ENCODE measurements at places on chromosomes 13 and 19.

GRCh38 chr19:51083783-51084182, 1.1 kb upstream of the KLK14 start:
- DNase-seq = no peak

GRCh38 chr13:87314822-87315221, 356.3 kb upstream of the SLITRK5 start:
- DNase-seq = no peak

DNA sequence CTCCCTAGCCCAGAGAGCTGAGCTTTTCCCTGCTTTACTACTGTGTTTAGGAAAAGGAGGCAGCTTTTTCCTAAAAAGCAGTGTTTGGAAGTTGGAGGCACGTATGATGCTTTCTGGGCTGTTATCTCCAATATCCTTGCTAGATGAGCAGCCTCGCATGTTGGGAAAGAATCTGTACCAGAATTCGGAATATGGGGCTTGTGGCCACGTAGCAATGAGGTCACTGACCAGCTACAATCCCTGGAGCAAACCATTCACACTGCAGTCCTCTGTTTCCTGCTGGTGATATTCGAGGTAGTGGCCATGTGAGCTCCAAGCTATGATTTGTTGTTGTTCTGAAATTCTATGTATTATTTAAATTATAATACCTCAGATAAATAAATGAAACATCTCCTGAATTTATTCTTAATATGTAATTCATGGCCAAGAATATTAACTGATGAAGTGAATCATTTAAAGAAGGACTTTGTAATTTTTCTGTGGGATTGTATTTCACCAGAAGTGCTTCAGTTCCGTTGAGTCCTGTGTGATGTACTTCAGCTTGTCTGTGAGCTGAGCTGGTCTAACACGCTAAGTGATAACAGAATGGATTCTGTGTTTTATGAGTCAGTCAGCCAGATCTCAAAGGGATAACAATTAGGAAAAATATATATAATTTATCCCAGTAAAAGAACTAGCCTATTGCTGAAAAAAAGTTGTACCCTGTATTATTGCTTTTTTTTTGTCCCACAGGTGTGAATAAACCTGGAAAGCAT, 319.5 kb downstream of the SHISA2 start:
- DNase-seq = no peak

- no peak for DNase-seq
Observed at GRCh38 chr19:39156326-39157230, 31.0 kb downstream of the PAK4 start.

GRCh38 chr13:26698392-26699196, 62.0 kb downstream of the GPR12 start:
- peak; percentile 36 for DNase-seq

DNA sequence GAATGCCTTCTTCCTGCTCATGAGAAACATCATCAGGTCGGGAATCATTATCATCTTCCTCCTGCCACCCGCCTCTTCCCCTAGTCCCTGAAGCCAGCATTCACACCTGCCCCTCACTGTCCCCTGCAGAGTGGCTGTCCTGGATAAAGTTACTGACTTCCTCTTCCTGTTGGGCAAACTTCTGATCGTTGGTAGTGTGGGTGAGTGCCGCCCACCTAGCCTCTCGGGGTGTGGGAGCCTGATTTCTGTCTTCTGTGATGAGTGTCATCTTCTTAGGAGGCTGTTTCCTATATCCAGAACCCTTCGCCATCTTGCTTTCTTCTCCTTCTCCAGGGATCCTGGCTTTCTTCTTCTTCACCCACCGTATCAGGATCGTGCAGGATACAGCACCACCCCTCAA, 12.5 kb downstream of the SLC44A2 start:
- no peak for DNase-seq

DNA sequence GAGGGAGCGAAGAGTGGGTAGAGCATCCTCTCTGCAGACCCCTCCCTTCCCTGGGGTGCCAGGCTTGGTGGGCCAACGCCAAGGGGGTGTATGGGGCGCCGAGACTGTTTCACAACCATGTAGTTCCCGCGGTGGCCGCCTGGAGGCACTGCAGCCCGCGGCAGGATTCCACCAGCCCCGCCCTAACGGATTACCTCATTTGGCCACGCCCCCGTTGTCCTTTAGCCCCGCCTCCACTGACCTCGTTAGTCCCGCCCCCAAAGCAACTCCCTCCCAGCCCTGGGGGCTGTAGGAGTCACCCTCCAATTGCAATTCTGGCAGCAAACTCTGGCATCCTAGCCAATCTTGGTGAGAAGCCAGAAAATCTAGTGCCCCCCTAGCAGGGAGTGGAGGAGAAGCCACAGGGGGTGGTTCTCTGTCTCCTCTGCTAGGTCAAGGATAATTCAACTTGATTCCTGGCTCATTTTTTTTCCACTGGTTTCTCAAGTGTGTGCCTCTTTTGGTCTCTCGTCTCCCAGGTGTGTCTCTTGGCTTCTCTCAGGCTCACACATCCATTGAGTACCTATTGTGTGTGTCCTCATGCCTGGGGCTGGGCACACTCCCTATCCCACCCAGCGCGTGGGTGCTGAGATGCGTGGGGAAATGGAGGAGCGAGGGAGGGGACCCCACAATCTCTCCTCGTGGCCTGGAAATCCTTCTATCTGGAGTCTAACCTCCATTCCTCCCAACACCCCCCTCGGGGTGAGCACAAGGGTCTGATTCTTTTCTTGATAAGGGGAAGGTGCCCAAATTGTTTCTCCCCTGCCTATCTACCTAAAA, 2.0 kb downstream of the OLFM2 start:
- no peak for DNase-seq

- no peak for DNase-seq
Observed at GRCh38 chr13:95275322-95276036, 25.8 kb downstream of the ABCC4 start.

DNA sequence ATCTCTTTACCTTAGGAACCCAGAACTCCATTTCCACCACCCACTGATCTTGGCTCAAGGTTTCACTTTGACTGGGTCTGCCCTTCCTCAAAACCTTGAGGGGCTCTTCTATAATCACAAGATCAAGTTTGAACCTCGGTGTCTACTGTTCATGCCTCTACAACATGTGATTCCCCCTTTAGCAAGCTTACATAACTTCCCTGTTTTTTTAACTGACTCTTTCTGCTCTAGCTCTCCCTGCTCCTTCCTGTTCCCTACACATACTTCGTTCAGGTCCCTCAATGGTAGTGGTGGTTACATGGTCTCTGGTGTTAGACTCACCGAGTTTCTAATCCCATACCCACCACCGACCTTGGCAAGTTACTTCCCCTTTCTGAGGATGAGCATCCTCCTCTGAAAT, 26.7 kb downstream of the CEACAM8 start:
- DNase-seq = no peak

Data from AG04449 (cell line).